ENCODE measurements at places on chromosomes 5 and 9.
A peak's percentile ranks its signal among the peaks of the same experiment; 100 is the strongest.

DNA sequence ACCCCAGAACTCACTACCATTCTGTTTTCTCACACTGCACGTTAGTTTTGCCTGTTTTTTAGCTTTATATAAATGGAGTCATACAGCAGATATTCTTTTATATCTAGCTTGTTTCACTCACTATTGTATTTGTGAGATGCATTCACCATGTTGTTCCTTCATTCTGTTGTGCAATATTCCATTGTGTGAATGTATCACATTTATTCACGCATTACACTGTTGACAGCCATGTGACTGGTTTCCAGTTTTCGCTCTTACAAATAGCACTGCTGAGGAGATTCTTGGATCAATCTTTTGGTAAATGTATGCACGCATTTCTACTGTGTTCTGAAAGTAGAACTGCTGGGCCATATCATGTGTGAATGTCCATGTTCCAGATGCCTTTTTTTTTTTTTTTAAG, 6.4 kb upstream of the SNX30 start:
- no peak for DNase-seq

- DNase-seq = no peak
Observed at GRCh38 chr5:143539742-143540141, 136.3 kb upstream of the NR3C1 start.

- no peak for DNase-seq
Observed at GRCh38 chr5:114056185-114056538, 305.7 kb upstream of the KCNN2 start.

GRCh38 chr9:93119953-93120845, 13.9 kb downstream of the NINJ1 start:
- peak; percentile 49 for DNase-seq

- DNase-seq = no peak
Observed at GRCh38 chr9:98318041-98318790, 62.8 kb upstream of the TBC1D2 start.

DNA sequence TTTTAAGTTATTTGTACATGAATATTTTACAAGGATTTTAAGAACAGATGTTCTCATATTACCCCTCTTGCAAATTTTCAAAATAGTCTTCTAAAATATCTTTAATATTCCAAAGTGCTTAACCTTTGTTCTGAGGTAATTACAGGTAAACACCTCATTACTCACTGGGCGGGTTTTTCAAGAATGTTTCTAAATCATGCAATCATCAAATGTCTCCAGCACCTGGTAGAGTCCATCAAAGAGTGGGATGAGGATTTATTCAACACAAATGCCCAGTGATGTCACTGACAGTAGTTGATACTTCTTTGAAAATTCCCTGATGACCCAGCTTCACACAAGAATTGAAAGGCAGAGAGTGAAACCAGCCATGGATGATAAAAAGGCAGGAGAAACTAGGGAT, 114.4 kb downstream of the SEC61B start:
- no peak for DNase-seq

DNA sequence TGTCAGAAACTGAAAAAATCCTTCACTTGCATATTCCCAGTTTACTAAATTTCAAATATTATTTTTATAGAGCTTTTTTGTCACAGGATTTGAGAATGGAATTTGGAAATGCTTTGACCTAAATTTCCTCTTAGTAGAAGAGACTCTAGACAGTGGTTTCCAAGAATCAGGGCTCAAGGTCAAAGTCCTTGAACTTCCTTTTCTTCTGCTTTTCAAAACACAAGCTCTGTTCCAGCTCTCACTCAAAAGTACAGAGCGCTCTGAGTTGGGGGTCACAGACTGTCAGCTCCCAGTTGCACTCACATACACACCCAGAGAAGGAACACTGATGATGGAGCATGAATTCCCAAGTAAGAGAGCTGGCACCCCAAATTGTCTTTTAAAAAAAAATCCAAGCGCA, 394.2 kb downstream of the MLLT3 start:
- DNase-seq = no peak

DNA sequence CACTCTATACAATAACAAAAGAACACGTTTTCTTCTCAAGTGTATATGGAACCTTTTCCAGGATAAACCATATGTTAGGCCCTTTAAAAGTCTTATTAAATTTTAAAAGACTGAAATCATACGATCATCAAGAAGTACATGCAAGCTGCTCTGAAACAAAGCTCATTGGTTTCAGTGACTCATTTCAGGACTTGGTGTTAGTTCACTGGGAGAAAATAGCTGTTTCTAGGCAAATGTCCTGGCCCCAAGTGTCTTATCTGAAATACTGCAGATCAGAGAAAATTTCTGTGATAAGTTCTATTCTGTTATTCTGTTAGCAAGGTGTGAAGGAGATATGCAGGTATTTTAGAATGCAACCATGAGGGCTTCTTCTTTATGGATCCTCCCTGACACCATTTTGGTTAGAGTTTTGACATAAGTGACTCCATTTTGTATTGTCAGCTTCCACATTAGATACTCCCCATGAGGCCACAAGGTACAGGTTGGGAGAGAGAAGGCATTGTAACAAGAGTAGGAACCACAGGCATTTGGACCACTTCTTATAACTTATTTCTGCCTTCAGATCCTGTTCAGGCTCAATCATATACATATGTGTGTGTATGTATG, 7.5 kb upstream of the CCDC180 start:
- DNase-seq = no peak
